Activated CD8-positive, alpha-beta memory T cell treated with anti-CD3 and anti-CD28 coated beads, Interleukin-2, amount 50 U/mL, for 48 hours (primary cell): ENCODE measurements at places on chromosomes 3 and 15.

- no peak for DNase-seq
Measured at GRCh38 chr3:47117807-47118364, 46.0 kb downstream of the SETD2 start.

- no peak for DNase-seq
Measured at GRCh38 chr3:13676356-13677017, 127.6 kb downstream of the FBLN2 start.

DNA sequence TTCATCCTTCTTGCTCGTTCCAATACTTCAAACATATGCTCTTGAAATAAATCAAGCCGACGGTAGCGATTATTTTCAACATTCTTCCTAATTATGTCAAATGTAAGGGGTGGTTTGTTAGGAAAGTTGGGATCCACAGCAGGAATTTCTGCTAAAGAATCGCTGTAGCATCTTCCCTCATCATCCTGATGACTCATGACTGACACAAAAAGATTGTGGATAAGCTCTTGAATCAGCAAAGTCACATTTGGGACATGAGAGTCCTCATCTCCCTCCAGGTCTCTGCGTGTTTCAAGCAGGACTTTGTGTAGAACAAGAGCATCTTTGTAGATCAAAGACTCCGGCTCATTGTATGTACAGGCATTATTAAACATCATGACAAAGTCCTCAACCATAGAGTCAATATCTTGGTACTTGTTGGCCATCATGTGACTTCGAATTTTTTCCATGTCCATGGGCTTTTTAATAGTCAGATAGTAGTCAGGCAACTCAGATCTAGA lies 73.0 kb downstream of the UQCC5 start:
- no peak for DNase-seq

DNA sequence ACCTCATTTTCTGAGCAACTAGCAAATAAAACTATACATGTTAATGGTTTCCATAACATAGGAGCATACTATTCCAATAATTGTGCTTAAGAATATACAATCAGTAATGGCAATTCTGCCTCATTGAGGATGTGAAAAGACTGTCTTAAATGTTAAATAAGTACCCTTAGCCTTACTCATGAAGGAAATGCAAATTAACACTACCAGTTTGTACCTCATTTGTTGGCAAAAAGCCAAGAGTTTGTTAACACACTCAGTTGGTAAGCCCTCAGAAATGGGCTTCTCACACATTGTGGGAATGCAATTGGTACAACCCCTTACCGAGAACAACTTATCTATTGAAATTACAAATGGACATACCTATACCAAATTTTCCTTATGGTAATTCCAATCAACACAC lies 9.2 kb upstream of the STT3B start:
- no peak for DNase-seq

GRCh38 chr15:82931221-82931620 lies 21.3 kb downstream of the HOMER2 start:
- no peak for DNase-seq

- DNase-seq = no peak
Measured at GRCh38 chr3:182981038-182981380, 671 bp upstream of the DCUN1D1 start.

DNA sequence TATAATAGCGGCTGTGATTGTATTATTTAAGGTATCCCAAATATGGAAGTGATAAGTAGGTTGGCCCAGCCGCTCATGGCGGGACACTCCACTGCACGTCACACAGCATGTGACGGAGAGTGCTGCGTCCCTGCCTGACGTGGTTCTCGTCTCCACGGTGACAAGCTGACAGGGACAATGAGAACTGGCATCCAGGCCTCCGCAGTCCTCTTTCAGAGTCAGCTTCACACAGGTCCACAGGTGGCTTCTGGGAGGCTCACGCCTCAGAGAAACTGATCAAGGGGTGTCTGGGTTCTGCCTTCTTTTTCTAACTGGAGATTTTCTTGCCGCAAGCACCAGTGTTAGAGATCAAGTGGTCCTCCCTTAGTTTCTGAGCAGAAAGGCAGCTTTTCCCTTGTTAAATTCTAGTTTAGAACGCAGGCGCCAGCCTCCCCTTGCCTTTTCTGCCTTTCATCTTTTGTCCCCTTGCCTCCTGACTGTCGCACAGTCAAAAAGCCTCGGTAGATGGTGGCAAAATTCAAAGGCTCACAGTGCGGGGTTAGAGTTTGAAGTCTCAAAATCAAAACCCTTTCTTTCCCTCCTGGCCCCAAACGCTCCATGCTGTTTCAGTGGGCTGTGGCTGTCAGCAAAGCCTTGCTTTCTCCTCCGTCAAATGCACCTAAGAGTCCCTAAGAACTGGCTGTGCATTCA lies 120.9 kb downstream of the ATP10A start:
- no peak for DNase-seq

GRCh38 chr15:31341496-31342195 lies 15.0 kb downstream of the KLF13 start:
- no peak for DNase-seq

GRCh38 chr3:117547956-117548550 lies 838.5 kb downstream of the TUSC7 start:
- no peak for DNase-seq

DNA sequence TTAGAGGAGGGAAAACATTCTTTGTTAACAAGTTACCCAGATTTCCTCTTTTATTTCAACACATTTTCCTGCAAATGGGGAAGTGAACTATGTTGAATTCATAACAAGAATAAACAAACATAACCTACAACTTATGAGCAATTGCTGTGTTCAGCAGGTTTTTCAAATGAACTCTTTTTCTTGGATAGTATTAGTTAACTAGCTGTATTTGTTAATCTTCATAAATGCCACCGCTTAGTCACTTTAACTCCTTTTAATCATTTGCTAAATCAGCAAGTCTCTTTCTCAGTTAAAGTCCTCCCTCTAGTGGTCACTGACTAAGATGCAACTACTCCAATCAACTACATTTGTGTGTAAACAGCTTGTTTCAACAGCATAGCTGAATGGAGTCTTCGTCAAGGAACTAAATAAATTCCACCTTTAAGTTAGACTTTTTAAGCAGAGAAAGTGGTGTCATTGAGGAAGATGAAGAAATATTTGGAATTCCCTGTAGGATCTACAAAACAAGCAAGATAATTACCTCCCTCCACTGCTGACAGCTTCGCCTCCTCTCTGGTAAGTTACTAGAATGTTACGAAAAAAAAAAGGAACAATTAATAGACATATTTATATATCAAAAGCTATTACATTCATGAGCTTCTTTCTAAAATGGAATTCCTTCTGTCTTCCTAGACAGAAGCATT lies 1122.0 kb downstream of the ROBO1 start:
- no peak for DNase-seq

DNA sequence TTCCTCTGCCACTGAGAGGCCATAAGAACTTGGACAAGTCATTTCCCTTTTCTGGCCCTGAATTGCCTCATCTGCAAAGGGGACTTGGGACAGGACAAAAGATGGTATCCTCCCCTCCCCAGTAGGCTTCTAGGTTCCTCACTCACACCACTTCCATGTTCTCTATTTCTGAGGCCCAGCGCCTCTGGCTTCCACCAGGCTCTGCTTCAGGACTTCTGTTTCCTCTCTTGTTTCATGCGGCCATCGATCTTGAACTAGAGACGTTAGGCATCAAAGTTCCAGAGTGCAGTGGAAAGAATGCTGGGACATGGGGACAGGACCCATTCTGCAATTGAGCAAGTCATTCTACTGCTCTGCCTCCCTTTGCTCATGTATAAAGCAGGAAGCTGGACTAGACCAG lies 1.7 kb downstream of the TM4SF4 start:
- DNase-seq = no peak

DNA sequence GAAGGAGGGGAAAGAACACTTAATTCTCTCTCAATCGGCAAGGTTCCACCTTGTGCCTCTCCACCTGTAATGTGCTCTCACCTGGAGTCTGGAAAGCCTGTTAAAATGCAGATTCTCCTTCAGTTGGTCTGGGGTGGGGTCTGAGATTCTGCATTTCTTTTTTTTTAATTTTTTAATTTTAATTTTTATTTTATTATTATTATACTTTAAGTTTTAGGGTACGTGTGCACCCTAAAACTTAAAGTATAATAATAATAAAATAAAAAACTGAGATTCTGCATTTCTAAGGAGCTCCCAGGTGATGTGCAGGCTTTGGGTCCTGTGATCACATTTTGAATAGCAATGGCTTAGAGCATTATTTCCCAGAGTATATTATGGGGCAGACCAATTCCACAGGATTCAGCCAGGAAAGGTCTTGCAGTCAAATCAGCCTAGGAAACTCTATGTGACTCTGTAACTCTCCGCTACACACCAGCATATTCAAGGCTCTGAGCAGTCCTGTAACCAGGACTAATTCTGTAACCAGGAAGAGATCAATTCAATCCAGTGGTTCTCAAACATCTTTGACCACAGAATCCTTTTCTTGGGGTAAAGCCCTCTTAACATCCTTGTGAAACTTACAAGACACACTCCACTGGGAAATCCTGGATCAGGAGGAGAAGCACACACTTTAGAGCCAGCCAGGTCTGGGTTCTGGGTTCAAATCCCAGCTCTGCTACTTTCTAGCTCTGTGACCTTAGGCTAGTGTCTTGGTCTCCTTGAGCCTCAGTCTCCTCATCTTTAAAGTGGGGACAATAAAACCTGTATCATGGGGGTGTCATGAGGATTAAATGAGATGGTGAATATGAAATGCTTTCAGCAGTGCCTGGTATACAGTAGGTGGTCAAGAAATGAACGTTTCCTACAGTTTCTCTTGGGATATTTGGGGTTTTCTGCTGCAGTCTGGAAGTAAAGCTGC lies 62.3 kb upstream of the SEC13 start:
- DNase-seq = no peak

DNA sequence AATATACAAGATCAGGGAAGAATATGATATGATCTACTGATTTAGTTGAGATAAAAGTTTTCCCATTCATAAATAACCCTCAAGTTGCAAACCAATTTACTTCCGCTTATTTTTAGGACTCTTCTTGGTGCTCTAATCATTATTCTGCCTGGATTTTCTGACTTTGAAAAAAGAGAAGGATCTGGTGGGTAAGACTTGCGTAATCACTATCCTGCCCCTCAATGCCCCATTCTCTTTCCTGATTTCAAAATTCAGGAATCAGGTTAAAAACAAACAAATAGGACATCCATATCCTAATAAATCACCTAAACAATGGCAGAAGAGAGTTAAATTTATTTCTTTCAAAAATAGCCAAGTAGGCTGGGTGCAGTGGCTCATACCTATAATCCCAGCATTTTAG lies 127.5 kb downstream of the CLASP2 start:
- DNase-seq = no peak

GRCh38 chr3:41167722-41168497 lies 31.4 kb upstream of the CTNNB1 start:
- DNase-seq = no peak

DNA sequence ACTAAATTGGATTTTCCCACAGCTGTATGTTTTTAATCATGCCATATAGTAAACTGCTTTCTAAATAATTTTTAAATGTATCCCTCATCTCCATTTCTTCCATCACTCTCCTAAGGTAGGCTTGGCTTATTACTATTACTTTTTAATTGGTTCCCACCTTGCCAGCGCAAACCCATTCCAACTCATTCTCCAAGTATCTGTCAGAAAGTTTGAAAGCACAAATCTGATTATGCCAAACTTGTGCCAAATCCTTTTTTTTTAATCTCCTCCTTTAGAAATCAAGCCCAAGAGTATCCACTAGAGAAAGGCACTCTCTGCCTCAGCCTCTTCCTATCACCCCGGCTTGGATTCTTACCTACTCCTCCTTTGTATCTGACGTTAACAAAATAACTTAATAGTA lies 784.5 kb downstream of the TBL1XR1 start:
- no peak for DNase-seq

DNA sequence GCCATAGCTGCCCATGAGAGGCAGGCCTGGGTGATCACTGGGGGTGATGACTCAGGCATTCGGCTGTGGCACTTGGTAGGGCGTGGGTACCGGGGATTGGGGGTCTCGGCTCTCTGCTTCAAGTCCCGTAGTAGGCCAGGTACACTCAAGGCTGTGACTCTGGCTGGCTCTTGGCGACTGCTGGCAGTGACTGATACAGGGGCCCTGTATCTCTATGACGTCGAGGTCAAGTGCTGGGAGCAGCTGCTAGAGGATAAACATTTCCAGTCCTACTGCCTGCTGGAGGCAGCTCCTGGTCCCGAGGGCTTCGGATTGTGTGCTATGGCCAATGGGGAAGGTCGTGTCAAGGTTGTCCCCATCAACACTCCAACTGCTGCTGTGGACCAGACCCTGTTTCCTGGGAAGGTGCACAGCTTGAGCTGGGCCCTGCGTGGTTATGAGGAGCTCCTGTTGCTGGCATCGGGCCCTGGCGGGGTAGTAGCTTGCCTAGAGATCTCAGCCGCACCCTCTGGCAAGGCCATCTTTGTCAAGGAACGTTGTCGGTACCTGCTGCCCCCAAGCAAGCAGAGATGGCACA lies 5.3 kb downstream of the WDR6 start:
- DNase-seq = peak; percentile 53

DNA sequence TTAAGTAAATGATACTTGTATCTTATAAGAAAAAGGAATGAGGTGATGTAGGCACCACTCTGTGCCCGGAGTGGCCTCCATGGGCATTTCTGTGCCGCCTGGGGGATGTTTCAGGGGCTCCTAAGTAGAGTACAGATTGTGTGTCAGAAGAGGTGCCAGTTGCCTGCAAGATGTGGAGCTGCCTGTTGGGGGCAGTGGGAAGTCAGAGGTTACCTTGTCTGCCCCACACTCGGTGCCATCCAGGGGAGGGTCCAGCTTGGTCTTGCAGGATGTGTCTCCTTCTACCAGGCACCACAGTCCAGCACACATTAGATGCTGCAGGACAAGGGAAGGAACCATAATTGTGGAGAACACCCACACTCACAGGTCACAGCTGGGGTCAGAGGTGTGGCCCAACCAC lies 208.8 kb downstream of the ADAMTS17 start:
- DNase-seq = no peak

DNA sequence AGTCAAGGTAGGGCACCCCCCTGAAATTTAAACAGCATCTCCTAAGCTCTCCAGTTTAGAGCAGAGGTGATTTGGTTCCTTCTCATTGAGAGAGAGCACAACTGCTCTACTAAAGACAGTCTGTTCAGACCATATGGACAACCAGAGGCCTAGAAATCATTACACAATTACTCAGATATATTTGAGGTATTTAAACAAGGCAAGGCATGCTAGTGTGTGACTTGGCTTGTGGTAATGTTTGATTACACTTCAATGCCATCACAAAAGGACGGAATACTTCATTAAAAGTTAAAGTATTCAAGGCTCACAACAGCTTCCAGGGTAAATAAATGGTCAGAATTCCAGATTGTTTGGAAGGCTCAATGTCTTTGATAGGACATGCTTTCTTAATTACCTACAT lies 110.2 kb downstream of the LRTM1 start:
- no peak for DNase-seq

GRCh38 chr3:20280257-20280656 lies 94.3 kb upstream of the SGO1 start:
- no peak for DNase-seq
